Left lobe of liver (tissue), 2 donors: ENCODE measurements at places on chromosomes 11 and 22.

DNA sequence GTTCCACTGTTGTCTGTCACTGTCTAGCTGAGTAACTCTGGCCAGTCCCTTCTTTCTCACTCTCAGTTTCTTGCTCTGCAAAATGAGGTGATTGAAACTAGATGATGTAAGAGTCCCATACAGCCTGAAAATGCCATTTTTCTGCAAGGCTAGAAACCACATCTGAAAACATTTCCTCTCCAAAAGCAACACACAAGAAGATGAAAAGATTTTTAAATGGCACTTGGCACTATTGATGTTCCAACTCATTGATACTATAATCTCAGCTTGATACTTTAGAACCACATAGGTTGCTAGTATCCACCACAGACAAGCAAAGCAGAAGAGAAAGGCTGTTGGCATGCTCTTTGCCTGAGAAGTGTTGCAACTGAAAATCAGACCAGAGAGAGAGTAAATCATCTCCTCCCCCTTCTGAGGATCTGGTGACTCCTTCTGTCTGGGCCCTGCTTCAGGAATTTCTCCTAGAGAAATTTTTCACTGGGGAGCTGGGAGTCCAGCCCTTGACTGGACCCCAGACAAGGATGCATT lies 1217.9 kb downstream of the LRRC4C start:
- DNase-seq, result no peak

DNA sequence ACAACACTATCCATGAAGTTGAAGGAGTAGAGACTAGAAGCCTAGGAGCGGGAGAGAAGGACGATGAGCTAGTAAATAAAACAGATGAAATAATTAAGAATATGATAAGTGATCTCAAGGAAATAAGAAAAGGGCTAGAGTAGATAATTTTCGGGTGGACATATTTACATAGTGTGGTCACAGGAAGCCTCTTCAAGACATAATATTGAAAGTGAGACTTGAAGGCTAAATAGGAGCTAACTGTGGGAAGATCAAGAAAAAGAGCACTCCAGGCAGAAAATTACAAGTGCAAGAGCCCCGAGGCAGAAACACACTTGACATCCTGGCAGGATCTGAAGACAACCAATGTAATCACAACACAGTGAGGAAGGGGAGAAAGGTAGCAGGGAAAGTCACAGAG lies 11.9 kb upstream of the PPFIBP2 start:
- DNase-seq, result no peak

DNA sequence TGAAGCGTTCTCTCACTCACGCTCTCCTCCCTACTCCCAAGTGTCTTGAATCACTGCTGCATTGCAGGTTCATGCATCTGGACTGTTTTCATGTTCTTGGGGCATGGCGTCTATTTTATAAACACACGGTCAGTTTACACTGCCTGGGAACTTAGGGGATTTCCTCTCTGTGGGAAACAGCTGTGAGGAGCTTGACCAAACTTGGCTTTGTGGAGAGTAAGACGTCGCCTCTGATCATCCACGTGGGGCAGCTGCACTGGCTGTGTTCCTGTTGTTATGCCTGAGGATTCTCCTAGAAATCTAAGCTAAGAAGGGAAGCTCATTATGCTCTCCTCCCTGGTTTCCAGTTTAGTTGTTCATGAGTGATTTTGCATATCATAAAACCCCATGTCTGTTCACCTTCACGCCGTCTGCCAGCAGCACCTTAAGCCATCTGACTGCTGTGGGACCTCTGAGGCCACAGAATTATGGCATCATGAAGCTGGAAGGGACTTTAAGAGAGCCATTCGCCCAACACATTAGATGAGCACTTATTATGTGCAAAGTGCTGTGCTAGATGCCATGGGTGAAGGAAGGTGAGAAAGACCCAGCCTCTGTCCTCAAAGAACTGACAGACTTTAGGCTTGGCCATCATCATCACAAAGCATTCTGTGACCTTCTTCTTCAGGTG lies 38.8 kb upstream of the POU2AF1 start:
- DNase-seq, result no peak

- no peak for DNase-seq
Observed at GRCh38 chr11:42764936-42765335, 546.9 kb upstream of the API5 start.

DNA sequence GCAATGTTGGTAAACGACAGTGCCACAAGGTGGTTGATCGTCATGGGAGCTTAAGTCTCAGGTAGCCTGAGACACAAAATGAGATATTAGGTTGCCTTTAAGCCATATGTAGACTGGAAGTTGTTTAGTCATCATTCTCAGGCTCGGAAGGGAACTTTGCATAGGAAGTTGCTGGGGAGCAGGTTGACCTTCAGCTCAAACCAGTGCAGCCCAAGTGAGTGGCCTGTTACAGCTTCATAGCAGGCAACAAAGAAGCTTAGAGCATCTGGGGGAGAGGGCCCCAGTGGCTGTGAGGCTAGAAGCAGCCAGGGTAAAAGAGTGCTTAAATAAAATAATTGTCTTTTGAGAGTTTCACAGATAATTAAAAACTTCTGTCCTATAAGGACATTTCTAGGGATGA lies 404.0 kb downstream of the GUCY1A2 start:
- no peak for DNase-seq

DNA sequence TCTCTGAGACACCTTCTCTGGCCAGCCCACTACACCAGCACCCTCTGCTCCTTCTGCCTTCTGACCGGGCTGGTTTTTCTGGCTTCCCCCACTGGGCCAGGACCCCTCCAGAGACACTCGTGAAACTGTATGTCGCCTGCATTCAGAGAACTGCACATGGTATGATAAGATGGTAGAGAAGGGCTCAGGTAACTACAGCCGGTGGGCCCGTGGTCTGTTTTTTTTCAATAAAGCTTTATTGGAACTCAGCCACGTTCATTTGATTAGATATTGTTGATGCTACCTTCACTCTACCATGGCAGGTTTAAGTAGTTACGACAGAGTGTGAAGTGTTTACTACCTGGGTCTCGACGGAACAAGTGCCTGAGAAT lies 514.0 kb downstream of the TBC1D22A start:
- DNase-seq, result no peak

DNA sequence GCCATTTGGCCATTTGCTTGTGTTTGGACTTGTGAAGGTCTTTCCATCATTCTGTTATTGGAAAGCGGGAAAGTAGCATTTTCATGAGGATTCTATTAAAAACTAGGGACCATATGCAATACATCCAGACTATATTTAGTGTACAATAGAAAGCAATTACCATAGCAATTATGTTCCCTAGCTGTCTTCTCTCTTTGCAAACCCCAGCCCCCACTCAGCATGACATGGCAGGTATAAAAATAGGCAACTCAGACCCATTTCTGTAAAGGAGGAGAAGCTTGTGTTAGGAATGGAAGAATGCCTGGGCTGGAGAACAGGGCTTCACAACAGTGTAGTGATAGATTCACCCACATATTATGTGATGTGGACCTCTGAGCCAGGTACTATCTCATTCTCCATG lies 12.4 kb downstream of the OR51B6 start:
- DNase-seq, result no peak

DNA sequence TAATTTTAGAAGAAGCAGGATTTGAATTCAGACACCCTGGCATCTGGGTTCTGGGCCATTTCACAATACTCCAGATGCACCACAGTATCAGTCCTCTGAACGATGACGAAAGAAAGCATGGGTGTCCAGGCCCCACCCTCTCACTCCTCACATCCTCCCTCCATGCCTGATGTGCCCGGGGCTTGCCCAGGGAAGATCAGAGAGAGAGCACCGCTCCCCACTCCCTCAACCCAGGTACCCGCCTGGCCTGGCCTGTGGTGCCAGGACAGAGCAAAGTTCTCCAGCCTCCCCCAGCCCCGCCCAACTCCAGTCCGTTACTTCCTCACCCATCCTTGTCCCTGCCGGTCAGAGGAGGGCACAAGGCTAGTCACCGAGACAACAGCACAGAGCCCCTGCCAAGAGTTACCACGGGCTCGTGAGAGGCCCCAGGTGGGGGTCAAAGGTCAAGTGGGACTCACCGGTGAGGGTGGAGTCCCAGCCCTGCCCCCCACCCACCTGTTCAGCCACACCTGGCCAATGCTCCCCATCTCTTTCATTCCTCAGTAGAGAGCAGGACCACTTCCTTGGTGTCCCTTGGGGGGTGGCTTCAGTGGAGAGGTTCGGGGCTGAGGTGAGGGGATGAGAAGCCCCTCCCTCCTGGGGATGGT lies 8.1 kb downstream of the BCL9L start:
- DNase-seq, result peak; percentile 94
